GDM1 (cell line): ENCODE measurements at places on chromosomes 11 and 22.

DNA sequence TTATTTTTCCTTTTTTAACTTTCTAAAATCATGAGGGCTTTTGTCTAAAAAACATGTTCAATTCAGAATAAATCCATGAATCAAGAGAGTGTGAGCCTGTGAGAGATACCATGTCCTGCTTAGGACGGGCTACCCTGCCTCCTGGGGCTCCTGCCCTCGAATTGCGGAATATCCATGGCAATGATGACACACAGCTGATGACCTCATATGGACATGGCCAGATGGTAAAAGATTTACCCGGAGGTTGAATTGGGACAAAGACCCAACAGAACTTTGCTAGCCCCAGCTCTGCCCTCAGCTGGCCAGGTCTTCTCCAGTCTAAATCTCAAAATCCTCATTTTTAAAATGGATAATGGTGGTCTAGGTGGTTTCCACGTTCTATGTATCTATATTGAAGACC is 538.1 kb upstream of the API5 start:
- DNase-seq = no peak

- DNase-seq = no peak
These were observed 116.4 kb downstream of the TYR start for GRCh38 chr11:89293965-89294679.

- DNase-seq = no peak
These were observed 1.2 kb downstream of the CD3E start for GRCh38 chr11:118305726-118306125.

DNA sequence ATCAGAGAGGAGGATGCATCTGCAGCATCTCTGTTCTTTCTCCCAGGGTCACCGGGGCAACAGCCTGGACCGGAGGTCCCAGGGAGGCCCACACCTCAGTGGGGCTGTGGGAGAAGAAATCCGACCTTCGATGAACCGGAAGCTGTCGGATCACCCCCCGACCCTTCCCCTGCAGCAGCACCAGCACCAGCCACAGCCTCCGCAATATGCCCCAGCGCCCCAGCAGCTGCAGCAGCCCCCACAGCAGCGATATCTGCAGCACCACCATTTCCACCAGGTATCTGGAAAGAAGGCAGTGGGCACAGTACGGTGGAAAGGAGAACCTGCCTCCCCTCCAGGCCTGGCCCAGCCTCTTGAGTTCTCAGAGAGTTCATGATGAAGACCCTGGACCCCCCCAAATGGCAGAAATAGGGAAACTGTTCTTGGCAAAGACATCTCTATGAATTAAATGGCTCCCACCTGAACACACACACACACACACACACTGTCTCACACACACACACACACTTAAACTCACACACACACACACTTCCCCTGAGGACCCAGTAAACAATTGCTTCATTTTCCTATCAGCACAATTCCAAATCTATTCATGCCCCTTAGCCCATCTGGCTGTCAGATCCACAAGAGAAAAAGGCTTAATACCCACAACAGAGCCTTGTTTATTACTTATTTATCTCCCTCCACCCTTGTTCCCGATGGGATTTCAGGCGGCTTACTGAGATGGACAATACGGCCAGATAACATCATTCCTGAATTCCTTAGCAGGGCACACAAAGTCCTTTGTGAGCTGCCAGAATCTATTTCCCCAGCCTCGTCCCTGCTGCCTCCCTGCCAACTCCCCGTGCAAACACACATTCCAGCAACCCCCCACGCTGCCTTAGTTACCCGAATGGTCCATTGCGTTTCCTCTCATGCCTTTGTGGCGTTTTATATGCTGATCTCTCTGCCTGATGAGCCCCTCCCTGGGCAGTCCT is 8.1 kb downstream of the TMA7B start:
- DNase-seq = no peak

- no peak for DNase-seq
These were observed 1.8 kb upstream of the MYO7A start for GRCh38 chr11:77126156-77126775.

- DNase-seq = no peak
These were observed 507.6 kb upstream of the LARGE1 start for GRCh38 chr22:34427841-34428240.
